Activated CD4-positive, alpha-beta T cell treated with anti-CD3 and anti-CD28 coated beads, Interleukin-2, Interleukin-6, amounts not matched to agents 100 ng/mL and 50 ng/mL, durations not matched to agents 16 hours and 8 hours (primary cell): ENCODE measurements at places on chromosomes 7 and 10.
A peak's percentile ranks its signal among the peaks of the same experiment; 100 is the strongest.

GRCh38 chr10:35215107-35215506 lies 88.5 kb downstream of the CREM start:
- no peak for DNase-seq

- DNase-seq: no peak
These were observed 8.4 kb upstream of the TEX36 start for GRCh38 chr10:125691160-125691981.

GRCh38 chr10:101330631-101331225 lies 23.2 kb upstream of the BTRC start:
- no peak for DNase-seq

DNA sequence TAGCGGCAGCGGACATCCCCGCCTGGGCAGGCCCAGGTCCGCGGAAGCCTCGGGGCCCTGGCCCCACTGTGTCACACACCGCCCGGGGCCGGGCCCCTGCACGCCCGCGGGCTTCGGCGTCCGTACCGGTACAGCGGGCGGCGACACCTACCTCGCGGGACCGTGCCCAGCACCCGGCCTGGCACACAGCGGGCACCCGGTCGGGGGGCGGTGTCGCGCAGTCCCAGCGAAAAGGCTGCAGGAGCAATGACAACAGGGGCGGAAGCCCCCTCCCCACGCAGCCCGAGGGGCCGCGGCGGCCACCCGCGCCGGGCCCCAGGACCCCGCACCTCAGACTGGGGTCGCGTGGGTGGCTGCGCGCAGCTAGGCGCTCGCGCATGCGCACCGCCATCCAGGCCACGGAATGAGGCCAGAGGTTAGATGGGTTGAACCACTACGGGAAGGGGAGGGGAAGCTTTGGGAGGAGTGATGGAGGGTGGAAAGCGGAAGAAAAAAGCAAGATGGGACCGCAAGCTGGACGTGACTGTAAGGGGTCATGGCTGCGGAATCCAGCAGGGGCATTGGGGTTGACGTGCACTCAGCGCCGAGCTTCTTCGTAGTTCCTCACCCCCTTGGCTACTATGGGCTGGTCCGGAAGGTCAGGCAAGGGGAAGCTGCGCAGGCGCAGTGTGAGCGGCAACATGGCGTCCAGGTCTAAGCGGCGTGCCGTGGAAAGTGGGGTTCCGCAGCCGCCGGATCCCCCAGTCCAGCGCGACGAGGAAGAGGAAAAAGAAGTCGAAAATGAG lies at the start of the genes BCCIP and UROS:
Gene BCCIP, plus strand, starts transcription at position 669 of the 785 bp plus-strand sequence. Its CDS starts 12 bp downstream, at position 681.
Gene UROS, minus strand, starts transcription at position 381 of the 785 bp plus-strand sequence. CDS start 6,759 bp downstream, outside the sequence.
- peak; percentile 91 for DNase-seq

DNA sequence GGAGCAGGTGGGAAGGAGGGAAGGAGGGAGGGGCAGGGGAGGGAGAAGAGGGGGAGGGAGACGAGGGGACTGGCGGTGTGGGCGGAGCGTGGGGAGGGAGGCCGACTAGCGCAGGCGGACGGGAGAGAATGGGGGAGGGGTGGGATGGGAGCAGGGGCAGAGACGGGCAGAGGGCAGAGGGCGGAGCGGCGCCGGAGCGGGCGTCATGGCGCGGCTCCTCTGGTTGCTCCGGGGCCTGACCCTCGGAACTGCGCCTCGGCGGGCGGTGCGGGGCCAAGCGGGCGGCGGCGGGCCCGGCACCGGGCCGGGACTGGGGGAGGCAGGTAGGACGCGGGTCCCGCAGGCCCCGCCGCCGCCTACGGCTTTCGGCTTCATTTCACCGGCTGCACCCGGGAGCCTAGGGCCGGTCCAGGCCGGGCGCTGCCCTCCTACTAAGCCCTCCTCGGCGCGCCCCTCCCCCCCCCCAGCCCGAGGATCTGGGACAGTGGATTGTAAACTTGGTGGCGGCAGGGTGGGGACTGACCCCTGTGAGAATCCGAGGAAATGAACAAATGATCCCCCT lies at the start of gene MSRB2:
Gene MSRB2, plus strand, starts transcription at position 176 of the 562 bp plus-strand sequence. Its CDS starts 30 bp downstream, at position 206.
- DNase-seq: peak; percentile 91

DNA sequence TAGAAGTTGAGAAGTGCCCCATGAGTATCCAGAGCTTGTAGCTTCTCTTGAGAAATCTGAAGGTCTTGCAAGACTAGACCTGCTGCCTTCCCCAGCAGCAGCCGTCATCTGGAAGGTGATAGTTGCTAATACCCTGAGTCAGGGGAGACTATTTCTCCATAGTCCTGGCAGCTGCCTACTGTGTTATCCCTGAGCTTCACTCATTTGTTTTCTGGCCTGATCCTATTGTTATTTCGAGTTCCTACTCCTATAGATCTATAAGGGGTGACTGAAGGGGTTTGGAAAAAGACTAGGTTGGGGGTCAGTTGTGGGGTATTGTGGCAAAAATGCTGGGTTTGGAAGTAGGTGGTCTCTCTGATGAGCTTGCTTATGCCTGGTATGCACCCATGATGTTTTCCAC lies 297.8 kb downstream of the CNTNAP2 start:
- DNase-seq: no peak

DNA sequence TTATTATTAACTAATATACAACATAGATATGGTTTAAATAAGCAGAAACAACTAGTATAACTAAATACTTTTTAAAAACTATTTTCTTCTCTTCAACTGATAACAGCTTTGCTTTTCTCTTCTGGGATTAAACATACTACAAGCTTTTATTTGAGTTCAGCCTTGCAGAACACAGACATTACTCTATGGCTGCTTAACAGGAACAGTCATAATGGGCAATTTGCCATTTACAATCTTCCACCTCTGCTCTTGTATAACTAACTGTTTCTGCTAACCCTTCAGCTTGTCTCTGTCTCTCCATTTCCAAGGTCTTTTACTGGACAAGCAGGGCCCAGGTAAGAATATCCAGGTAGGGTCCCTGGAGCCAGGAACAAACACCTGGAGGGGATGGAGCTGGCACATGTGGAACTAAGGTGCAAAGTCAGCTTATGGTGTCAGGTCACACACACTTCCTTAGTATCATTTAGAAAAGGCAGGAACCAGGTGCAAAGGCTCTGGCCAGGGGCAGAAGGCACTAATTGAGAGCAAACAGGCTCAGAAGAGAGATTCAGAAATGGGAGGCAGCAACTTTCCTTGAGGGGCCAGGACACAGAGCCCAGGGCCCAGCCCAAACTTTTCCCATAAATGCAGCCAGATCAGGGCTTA lies 93.1 kb downstream of the STRA8 start:
- no peak for DNase-seq

DNA sequence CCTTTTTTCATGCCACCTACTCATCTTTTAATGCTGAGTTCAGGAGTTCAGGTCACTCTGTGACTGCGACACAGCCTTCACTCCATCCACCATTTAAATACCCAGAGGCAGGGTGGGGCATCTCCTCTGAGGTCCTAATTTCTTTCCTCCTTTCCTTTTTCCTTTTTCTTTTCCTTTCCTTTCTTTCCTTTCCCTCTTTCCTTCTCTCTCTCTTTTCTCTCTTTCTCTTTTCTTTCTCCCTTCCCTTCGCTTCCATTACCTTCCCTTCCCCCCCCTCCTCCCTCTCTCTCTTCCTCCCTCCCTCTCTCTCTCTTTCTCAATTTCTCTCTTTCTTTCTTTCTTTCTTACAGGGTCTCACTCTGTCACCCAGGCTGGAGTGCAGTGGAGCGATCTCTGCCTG lies 145.9 kb upstream of the SVIL start:
- DNase-seq: no peak

DNA sequence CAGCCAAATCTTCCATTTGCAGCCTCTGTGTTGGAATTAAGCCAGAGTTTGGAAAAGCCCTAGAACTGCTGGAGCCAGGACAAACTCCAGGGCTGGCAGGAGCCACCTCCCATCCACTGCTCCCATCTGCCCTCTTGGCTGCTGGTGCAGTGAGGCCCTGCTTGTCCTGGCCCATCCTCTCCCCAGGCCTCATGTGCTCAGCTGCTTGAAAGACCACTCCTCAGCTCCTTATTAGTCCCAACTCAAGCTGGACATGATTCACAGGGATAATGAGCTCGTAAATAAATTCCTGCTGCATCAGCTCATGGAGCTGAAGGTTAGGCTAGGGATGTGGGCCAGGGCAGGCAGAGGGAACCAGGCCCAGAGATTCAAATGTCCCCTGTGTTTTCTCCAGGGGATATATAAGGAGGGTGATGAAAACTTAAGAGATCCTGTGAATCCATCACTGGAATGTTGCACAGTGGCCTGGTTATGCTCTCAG lies 282.8 kb downstream of the RPS24 start:
- no peak for DNase-seq

DNA sequence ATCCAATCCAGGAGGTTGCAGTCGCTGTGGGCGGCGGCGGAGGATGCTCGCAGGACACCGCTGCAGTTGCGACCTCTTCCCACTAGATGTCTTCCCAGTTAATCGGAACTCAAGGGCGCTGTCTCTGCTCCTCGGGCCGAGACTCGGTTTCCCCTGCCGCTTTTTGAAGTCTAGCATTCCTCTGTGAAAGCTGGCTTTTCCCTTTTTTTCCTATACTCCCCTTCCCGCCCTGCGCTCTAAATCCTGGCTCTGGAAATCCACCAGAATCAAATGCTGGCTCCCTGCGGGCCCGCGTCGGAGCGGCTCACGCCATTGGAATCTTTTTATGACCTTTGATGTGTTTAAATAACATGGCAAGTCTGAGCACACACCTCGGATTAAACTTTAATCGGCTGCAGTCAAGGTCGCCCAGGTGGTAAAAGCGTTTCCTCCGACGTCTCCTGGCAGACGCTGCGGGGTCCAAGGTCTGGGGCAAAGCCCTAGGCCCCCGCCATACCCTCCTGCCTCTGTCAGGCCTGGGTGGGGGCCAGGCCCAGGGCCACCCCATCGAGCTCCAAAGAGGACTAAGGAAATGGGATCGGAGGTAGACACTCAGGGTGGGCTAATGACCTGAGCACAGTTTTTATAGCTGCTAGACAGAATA lies 10.7 kb upstream of the HOXA13 start:
- DNase-seq: peak; percentile 53

DNA sequence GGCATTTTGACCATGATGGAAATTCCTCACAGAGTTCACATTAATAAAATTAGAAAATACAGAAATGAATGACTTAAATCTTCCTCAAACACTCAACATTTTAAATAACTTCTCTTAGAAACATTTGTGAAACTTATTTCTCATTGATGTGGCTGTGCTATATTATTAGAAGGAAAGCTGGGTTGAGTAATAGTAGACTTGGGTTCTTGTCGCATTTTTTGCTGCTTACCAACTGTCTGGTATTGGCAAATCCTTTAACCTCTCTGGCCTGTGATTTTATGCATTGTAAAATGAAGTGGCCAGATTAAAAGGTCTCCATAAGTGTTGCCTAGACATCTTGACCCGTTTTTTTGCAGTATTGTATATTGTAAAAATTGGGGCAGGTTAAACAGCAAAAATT lies 66.5 kb downstream of the VPS50 start:
- no peak for DNase-seq

DNA sequence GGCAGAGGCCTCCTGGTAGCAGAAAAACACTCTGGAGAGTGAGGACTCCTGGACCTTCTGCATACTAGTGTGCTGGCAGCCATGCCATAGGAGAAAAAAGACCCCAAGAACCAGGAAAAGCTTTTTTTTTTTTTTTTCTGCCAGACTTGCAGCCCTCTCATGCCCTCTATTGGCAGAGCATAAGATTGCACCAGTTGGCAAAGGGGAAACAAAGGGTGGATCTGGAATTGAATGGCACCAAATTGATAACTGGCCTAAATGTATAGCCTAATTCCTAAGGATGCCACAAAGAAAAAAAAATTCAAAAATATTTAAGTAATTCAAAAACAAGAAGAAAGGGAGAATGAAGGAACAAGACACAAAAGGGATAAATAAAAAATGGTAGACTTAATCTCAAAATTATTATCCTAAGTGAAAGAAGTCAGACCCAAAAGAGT lies 112.5 kb upstream of the GHITM start:
- DNase-seq: peak; percentile 35

- DNase-seq: no peak
These were observed 16.0 kb downstream of the RNF32 start for GRCh38 chr7:156656598-156656997.

DNA sequence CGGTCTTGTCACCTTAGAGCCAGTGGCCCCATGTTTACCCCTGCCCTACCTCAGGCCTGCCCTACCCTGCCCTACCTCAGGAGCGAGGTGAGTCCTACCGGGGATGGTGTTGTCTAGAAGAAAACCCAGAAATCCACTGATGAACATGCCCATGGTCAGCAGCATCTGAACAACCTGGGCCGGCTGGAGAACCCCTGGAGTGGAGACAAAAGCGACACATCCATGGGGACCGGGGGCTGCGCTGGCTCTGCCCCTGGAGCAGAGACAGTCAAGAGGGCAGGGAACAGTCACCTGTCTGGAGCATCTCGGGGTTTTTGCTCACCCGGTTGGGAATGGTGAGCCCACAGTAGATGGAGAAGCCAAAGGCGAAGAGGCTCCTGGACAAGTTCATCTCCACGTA lies 36.3 kb downstream of the STRA8 start:
- DNase-seq: no peak

DNA sequence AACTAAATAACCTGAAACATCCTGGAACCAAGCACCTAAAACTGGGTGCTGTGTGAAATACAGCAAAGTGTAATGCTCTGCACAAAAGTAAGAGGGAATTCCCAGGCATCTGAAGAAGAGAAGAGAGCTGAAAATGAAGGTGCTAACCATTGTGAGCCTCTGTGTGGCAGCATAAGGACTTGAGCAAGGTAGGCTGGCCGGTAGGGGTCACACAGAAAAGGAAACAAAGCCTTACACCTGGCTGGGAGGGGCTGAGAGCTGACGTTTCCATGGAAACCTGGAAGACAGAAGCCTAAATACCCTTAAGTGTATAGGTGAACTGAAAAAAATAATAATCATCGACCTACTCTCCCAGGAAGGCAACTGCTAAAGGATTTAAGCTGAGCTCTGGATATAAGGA lies 48.6 kb downstream of the CUL1 start:
- DNase-seq: no peak

DNA sequence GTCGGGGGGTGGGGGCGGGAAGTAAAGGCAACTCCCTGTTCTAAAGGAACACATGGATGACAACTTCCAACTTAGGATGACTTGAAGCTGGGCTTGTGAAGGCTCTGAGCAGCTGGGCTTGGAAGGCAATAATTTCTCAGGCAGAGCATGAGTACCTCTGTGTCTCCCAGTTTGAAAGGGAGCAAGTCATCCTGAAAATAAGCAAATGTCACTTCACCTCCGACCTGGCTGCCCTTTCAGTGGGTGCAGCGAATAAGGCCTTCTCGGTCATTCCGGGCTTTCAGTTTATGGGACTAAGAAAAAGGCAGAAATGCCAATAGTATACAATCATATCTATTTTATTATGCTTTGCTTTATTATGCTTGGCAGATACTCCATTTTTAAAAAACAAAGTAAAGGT lies 15.3 kb upstream of the ADAMTS14 start:
- no peak for DNase-seq

DNA sequence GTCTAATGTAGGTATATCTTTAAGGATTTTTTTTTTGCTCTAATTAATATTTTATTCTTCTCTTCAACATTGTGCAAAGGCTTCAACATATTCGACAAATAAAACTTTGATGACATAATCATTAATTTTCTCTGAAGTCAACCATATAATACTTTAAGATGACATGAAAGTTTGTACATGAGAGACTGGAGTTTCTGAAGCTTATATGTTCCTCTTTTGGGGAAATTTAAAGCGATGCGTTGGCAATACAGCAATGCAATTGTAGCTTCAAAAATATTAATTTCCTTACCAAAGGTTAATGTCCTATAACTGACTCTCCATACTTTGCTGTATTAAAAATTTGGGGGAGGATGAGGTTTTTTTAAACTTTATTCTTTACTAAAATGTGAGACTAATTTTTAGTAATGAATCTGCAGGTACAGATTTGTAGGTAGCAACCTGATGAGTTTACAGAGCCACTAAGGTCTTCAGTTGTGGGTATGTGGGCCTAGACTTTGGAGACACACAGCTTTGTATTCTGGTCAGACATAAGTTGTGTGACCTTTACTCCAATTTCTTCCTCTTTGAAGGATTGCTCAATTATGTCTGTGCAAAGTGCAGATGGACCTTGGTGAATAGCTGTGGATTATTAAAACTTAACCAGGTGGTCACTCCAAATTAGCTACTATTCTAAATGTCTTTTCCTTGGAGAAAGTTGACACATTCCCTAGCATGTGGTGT lies 18.0 kb upstream of the LIPA start:
- DNase-seq: no peak
